ENCODE measurements at places on chromosomes 5 and 9.

DNA sequence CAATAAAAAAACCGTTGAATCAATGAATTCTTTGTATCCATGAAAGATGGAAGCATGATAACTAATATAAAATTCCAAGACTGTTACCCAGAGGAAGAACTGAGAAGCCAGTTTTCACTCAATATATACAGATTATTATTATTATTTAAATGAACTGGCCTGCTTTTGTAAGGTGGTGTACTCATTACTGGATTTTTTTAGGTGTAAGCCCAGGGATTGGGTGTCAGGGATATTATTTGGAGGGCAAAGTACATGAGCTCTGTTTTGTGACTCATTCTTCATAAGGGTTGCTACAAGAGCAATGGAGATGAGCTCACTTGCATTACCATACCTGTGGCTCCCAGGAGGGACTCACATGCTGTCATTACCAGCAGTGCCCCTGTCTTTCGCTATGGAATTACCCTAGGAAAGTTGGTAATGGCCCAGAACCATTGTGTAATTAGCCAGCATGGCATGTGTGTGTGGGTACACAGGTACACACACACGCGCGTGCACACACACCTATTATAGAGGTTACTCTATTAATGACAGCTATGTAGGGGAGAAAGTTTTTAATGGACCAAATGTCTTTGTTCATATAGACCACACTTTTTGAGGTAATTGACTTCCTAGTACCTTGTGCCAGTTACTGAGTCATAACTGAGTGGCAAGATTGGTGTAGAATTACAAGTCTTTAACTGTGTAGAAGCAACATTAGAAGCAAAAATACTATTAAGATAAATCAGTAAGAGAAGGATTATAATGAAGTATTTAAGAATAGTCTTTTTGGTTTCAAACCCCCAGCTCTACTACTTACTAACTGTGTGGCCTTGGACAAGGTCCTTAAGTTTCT lies 143.4 kb downstream of the GDNF start:
- DNase-seq: no peak

- no peak for DNase-seq
Observed at GRCh38 chr5:135251093-135251492, 147.9 kb downstream of the MACROH2A1 start.

DNA sequence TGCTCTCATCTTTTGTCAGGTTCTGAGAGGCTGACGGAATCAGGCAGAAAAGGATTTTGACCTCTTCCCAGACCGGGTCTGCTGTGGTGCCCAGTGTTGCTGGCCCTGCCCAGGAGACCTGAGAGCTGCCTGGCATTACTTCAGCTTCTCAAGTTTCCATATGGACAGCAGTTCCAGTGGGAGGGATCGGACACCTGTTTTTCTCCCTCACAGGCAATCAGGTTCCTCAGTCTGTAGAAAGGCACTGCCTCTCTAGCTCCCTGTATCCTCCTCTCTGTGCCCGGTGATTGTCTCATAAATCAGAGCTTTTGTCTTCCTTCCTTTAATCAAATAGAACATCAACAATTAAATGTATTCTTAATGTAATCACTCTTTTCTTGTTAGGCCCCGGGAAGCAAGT lies 198.7 kb downstream of the SEMA6A start:
- no peak for DNase-seq

DNA sequence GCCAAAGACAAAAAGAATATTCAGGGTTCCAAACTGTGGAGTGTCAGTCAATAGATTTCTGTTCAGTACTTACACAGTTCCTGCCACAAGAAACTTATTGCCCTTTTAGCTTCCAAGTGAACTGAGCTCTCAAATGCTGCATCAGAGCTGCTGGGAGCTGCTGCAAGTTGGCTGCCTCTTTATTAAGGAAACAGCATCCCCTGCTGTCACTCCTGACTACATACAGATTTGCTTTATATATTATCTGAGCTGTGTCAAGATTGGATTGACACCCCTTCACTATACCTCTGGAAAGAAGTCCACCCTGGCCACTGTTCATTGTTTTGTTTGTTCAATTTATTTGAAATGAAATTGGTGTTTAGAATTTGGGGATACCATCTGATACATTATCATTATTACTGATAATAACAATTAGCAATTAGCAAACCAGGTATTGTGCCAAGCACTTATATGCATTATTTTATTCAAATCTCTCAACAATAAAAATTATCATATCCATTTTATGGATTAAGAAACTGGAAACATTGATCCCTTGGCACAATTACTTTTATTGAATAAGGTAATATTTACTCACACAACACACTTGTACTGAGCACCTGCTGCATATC lies 16.4 kb upstream of the C5orf58 start:
- DNase-seq: peak; percentile 26

DNA sequence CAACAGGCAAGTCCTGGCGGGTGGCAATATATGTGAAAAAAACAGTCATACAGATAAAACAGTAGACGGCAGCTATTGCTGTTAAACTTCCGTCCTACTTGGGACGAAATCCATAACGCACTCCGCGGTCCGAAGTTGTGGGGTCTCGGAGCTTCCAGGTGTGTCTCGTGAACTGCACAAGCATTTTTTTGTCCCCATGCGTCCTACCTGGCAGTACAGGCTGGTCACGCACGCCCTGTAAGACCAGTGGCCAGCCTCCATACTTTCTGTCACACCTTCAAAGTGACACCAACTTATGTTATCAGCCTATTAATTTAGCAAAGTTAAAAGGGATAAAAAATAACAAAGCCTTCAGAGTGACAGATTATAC lies 51.3 kb downstream of the TGFBI start:
- DNase-seq: no peak

- no peak for DNase-seq
Observed at GRCh38 chr5:32618962-32619361, 33.6 kb downstream of the SUB1 start.
